ENCODE measurements at places on chromosomes 12 and 14.

DNA sequence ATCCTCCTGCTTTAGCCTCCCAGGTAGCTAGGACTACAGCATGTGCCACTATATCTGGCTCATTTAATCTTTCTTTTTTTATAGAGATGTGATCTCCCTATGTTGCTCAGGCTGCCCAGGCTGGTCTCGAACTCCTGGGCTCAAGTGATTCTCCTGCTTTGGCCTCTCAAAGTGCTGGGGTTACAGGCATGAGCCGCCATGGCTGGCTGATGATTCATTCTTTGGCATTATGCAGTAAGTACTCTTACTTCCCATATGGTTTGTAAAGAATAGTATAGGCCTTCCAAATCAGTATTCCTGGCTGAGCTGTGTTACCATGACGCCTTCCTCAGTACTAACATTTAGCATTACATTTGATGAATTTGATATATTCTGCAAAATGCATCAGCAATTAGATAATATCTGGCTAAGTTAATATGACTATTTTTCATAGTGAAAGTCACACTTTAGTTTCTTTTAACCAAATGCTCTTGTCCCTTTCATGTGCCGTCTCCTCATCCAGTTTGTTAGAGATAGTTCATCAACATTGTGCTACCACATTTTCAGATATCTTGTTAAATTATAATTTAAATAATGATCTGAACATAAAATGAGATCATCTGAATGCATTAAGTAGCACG, 3.2 kb upstream of the MIA2 start:
- DNase-seq: no peak

DNA sequence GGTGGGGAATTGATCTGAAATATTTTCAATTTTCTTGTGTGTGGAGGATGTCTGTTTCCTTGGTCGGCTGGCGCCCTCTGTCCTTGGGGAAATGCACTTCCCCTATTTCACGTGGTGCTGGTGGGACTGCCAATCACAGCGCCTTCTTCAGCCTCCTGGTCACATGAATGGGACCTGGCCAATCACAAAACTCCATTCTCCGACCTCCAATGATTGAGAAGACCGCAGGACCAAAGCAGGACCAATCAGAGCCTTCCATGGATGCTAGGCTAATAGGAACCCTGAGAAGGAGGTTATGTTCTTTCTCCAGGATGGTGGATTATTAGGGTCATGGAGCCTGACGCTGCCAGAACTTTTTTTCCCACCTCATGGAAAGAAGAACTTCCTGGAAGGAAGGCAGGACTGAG, 188.7 kb downstream of the TTC8 start:
- DNase-seq: no peak

DNA sequence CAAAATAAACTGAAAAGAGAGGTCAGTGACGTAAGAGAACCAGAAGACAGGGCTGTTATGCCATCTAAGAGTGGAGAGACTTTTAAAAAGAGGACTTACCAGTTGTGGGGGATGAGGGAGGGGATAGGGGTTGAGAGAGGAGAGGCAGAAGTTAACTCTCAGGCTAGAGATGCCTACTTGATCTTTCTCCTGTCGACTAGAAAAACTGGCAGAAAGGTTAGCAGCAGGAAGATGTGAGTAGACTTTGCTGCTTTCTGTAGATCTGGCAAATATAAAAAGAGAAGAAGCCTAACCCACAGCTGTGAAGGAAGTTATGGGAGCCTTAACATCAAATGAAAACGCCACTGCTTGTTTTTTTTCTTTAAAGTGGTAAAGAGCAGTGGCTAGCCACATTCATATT, 10.7 kb downstream of the CREBL2 start:
- DNase-seq: no peak

DNA sequence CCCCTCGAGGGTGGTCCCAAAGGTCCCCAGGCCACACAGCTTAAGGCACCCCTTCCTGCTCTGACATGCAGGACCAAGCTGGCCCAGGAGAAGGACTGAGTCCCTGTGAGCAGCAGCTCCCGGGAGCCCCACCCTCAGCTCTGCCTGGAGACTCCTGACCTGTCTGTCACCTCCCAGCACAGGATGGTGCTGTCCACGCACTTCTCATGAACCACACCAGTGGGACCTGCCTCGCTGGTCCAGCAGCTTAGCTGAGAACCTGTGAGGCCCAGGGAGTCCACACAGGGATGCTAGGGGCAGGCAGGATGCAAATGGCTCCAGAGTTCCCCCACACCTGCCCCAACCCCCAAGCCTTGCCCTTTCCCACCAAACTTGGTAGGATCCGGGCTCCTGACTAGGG, 27.7 kb downstream of the CCDC85C start:
- no peak for DNase-seq

DNA sequence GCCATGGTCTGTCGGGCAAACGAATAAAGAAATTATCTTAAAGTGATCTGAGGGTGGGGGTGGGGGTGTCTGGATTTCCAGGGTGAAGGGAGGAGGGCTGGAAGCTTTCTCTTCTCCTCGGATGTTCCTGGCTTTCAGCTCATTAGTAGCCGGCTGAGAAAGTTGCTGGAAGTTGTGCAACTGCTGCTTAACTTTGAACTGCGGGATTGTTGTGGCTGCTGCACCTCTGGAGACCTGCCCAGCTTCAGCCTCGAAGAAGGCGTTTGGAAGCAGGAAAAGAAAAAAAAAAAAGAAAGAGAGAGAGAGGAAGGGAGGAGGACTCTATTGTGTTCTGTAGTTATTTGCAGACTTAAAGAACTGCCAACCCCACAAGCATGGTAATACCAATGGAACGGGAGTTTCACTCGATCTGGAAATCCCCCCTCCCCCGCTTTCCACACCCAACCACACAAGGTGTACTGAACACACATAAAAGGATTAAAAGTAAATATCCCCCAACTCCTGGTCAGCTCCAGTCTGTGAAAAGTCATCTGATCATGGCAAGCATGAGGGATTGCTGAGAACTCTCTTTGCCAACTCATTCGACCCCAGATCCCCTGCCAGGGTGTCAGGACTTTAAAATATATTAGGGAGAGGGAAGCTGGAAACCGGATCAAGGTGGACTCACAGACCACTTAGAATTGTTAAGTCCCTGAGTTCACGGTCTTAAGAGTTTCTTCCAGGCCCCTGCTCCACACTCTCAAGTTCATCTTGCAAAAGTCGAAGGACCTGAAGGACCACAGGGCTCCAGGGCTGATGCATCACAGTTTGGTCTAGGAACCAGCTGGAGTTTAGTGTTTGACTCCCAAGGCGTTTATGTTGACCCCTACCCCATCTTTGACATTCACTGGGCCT, at the start of gene RASSF9:
RASSF9 (minus strand) TSS at position 213 of the 894 bp plus-strand sequence; CDS start at position 5, 208 bp downstream.
- DNase-seq: no peak

GRCh38 chr14:62673014-62673755, 372.1 kb downstream of the KCNH5 start:
- DNase-seq: no peak

- no peak for DNase-seq
Observed at GRCh38 chr14:68718023-68718990, 74.6 kb downstream of the ZFP36L1 start.

GRCh38 chr14:61227884-61228591, 53.1 kb downstream of the TMEM30B start:
- DNase-seq: no peak

GRCh38 chr12:47734725-47735480, 9.6 kb upstream of the ENDOU start:
- peak; percentile 59 for DNase-seq

DNA sequence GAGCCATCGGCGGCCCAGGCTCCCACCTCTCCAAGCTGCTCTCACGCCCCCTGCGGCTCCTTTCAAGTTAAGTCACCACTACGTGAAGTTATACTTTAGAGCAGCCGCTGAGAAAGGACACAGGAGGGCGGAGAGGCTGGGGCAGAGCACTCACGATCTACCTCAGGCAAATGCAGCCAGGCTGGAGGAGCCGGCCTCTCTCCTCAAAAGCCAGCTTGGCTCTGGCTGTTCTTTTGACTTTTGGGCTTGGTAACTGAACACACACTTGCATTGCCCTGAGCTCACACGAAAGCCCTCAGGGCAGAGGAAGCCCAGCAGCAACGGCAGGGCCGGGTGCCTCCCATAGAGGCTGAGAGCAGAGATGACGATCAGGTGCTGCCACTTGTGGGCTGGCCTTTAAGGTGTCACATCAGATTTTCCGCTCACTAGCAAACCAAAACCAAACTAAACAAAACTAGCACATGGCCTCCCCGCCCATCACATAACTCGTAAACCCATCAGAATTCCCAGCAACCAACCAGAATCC, 75.2 kb downstream of the PITPNM2 start:
- DNase-seq: no peak

GRCh38 chr14:104094709-104095425, 9.4 kb downstream of the ASPG start:
- DNase-seq: peak; percentile 47

GRCh38 chr14:74542056-74542685, 48.6 kb downstream of the ISCA2 start:
- no peak for DNase-seq
